ENCODE measurements at places on chromosomes 2 and 18.

DNA sequence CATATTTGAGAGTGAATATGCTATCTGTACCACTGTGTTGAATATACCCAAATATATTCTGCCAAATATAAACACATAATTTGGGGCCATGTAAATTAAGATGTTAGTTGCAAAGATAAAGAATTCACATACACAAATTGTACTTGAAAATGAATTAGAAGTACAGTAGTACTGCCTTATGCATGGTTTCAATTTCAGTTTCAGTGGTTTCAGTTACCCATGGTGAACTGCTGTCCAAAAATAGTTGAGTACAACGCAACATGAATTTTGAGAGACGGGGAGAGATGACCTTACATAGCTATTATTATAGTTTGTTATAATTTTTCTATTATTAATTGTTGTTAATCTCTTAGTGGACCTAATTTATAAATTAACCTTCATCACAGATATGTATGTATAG, 1313.0 kb upstream of the FAM98A start:
- DNase-seq = no peak

GRCh38 chr2:72682061-72682460, 143.8 kb downstream of the EXOC6B start:
- DNase-seq = no peak

GRCh38 chr2:219215871-219216534, 2.8 kb downstream of the ABCB6 start:
- DNase-seq = no peak

DNA sequence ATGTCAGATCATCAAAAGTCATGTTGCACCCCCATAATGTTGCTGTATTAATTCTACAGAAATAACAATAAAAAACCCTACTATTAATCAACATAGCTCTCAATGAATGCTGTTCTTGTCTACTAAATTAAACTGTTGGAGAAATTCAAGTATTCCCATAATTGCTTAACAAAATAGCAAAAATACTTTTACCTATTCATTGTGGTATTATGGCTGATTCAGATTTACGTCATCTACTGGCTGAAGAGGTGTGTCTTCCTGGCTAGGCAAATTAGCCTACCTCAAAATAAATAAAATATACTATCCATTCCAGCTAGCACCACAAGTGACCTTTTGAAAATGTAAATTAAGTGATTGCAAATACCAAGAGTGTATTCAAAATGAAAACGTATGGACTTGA, 249.4 kb downstream of the MEIS1 start:
- no peak for DNase-seq

DNA sequence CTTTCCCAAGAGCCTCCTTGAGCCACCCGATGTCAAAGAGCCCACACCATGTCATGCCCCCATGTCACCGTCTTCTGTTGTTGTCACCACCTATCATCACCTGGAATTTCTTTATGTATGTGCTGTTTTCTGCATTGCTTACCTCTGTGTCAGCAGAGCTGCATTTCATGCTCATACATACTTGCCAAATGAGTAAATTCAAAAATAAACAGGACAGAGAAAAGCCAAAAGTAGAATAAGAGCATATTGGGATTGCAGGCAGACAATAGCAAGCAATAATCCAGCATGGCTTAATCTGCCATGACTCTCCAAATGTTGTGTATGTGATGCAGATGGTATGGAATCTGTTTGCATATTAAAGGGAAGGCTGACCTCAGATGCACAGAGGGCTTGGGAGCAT, 15.3 kb upstream of the RGPD4 start:
- DNase-seq = no peak

DNA sequence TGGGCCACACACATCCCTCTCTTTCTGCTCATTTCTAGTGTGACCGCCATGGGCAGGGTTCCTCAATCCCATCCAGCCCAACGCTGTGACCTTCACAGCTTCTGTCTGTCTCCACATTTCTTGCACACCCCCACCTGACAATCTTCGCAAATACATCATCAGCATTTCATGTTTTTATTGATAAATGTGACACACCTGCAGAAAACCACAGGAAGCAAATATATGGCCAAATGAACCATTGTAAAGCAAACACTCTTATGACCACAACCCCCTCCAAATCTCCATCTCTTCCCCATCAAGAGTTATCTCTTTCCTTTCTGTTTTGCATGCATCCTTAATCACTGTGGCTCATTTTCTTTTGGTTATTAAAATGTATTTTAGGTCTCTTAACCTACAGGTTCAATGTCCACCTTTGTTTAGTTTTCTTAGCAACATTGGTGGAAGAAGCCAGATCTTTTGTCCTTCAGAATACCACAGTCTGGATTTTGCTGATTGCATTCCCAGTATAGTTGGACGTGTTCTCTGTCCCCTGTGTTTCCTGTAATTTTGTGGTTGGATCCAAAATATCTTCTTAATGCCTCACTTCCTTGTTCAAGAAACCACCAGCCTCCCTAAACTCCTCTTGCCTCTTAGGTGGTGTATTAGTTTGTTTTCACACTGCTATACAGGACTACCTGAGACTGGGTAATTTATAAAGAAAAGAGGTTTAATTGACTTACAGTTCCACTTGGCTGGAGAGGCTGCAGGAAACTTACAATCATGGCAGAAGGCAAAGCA, 9.8 kb upstream of the NCK2 start:
- DNase-seq = no peak

- DNase-seq = no peak
Observed at GRCh38 chr2:168525716-168526446, 69.8 kb downstream of the CERS6 start.

GRCh38 chr2:226073496-226074160, 674.1 kb downstream of the NYAP2 start:
- no peak for DNase-seq

- no peak for DNase-seq
Observed at GRCh38 chr2:198283146-198283545, 478.8 kb downstream of the PLCL1 start.

DNA sequence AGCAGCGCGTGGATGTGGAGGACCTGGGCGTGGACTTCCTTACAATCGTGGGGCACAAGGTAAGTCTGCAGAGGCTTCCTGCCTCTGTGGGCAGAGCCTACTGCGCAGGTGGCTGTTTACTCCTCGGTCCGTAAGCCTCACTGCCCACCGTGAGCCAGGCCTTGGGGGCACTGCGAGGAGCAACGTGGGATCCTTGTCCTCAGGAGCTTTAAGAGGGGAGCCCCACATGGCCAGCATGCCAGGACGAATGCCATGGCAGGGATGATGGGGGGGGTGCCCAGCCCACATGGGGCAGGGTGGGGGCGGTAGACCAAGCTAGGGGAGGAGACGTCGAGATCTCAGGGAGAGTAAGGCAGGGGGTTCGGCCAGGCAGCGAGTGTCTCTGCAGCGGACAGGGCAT, 18.0 kb upstream of the ESPNL start:
- no peak for DNase-seq

DNA sequence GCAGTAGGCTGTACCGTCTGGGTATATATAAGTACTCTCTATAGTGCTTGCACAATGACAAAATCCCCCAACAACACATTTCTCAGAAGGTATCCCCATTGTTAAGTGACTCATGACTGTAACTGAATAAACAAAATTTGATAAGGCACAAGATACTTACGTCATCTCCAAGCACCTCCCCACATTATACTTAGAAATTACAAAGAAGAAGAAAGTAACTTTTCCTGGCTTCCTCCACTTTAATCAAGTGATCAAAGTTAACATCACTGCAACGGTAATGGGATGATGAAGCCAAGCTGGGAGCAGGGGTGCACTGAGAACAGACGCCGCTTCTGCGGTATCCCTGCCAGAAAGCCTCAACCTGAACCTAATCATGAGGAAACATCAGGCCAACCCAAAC, 9.7 kb downstream of the TNS1 start:
- DNase-seq = no peak

GRCh38 chr2:111697560-111697959, 186.4 kb downstream of the ANAPC1 start:
- DNase-seq = no peak

- no peak for DNase-seq
Observed at GRCh38 chr2:36290306-36290856, 65.2 kb upstream of the CRIM1 start.

DNA sequence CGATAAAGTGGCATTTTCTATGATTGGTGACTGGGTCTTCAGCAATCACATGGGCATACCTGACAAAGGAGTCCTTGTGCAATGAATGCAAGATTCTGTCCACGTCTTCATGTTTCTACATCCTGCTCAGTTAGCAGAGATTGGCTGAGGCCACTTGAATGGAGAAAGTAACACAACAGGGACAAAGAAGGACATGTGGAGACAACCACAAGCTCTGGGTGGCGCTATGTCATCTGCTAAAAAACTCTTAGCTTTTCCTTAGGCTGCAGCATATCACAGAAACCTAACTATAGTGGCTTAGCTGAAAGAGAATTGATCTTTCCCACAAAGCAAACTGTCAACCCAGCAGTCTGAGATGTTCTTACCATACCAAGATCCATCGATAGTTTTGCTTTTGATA, 1109.7 kb downstream of the SOCS6 start:
- peak; percentile 46 for DNase-seq

DNA sequence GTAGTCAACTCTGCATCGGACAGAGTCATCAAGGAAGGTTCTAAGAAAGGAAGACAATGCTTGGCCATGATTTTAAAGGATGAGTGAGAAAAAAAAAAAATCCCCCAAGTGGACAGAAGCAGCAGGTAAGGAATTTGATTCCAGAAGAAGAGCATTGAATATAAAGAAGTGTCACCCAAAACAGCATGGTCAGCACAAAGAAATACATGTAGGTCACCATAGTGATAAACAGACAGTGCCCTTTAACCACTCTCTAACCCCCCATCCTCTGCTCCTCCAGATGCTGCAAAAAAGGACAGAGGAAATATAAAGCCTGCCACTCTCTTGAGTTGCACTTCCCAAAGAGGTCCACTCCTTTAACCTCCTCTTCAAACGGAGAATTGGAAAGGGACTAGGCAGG, 23.4 kb downstream of the FEZ2 start:
- no peak for DNase-seq

DNA sequence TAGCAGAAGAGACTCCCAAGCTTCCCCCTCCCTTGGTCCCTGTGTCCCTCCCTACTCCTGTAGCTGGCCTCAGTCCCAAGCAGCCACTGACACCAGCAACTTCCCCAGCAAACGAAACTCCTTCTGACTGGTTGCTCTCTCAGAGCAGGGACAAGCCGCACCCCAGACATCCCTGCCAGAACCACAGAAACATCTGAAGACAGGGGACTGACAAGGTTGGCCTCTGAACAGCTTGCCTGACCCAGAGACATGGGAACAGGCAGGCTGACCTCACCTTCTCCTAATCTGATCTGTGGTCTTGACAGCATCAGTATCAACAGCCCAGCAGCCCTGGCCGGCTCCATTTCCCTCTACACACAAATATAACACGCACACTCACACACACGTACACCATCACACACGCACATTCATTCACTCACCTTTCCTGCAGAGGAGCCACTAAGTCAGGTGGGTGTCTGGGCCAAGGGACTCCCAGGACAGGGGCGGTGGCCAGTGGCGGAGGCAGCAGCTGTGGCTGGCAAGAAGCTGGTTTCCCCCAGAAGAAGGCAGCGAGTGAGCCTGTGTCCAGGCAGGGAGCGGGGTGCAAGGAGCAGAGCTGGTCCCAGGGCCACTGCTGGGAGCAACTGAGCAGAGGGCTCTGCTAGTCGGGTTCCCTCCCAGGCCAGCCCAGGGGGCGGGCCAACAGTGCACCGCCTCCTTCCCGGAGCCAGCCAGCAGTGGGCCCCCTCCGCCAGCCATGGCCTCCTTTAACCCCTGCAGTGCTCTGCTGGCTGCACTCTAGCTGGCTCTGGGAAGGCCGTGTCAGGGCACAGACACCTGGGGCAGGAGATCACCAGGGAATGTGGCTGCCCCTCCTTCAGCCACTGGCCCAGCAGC, 59.1 kb downstream of the TNS1 start:
- no peak for DNase-seq

- DNase-seq = no peak
Observed at GRCh38 chr2:98501876-98502275, 57.2 kb downstream of the INPP4A start.

DNA sequence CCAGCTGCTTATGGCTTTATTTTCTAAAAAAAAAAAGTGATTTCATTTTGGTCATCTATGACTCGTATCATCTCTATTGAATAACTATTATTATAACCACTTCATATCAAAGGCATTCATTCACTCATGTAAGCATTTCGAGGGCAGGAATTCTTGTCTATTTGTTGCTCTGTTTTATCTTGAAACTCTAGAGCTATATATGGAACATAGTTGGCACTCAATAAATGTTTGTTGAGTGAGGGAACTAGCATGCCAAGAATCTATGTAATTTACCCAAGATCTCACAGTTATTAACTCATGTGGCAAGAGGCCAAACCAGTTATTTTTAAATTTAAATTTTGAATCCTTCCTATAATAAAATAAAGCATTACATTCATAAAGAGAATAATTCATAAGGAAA, 470.1 kb downstream of the TMX3 start:
- no peak for DNase-seq

- DNase-seq = no peak
Observed at GRCh38 chr2:241739651-241740050, 5.2 kb downstream of the D2HGDH start.

DNA sequence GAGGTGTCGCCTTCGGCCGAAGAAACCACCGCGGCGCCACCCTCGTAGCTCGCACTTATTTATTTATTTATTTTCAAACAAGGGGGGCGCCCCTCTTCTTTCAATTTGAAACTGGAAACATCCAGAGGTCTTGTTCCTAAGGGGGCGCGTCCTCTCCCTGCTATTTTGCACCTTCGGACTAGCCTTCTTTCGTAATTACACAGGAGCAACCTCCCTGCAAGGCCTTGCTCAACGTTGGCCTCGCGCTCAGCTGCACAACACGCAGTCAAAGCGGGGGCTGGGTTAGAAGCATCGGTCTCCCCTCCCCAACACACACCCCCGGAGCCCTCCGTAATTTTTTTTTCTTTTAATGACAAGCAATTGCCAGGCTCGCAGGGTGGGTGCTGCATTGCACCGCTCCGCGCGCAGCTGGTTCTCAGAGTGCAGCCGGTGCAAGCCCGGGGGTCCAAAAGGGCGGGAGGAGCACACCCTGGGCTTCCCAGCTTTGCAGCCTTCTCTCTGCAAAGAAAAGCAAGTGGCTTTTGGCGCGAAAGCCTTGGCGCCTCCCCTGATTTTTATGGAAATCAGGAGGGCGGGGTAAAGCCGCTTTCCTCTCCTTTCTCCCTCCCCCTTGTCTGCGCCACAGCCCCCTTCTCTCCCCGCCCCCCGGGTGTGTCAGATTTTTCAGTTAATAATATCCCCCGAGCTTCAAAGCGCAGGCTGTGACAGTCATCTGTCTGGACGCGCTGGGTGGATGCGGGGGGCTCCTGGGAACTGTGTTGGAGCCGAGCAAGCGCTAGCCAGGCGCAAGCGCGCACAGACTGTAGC, at the start of gene MYCN:
MYCN (plus strand) TSS at position 697 of the 807 bp plus-strand sequence. CDS start 1,515 bp downstream, outside the sequence.
- DNase-seq = peak; percentile 55

DNA sequence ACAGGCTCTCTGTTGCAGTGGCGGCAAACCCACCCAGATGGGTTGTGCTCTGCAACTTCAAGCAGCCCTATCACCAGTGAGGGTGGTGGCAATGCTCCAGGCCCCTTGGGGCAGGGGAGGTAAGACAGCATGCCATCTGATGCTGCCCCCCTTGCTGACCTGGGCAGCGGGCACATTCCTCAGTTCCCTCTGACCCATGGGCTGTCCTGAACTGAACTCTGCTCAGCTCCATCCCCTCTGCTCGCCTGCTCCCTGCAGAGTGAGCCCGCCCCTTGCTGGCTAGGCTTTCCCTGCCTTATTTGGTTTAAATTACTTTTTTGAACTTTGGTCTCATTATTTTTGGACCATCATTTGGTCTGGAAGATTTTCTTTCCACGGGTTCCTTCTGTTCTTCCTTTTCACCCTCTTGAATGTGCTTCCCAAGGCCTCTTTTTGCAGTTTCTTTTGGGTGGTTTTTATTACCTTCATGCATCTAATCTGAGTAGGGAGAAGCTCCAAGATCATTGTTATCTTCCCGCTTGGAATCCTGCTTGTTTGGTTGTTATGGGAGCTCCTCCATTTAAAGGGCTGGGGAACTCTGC, 565.4 kb downstream of the TNS1 start:
- DNase-seq = no peak
